T-helper 1 cell treated with Interleukin-12 subunit alpha and Interleukin-12 subunit beta and Interleukin-4 antibody, amounts not matched to agents 30 ng/mL and 1 ng/mL, for 36 hours (primary cell): ENCODE measurements at places on chromosomes 6 and 20. TPM values are rescaled to one million over a fixed set of nuclear protein-coding genes. Genes with fewer than 3 reads are reported as not detected.

CTAGE9 gene
- not detected in 2 replicates for total RNA-seq

CST2 gene
- total RNA-seq = not detected in 2 replicates

RNF5 gene
- total RNA-seq = 47.0 and 50.0 TPM in 2 replicates

GATA5 gene
- not detected in 2 replicates for total RNA-seq

LY6G6F gene
- total RNA-seq = not detected in 2 replicates

SALL4 gene
- 0.12 and 0.29 TPM in 2 replicates for total RNA-seq

CALHM4 gene
- not detected in 2 replicates for total RNA-seq

CALHM6 gene
- 86.6 and 89.1 TPM in 2 replicates for total RNA-seq

NOX3 gene
- not detected in 2 replicates for total RNA-seq

ADAM33 gene
- not detected in 2 replicates for total RNA-seq

ERVFRD-1 gene
- total RNA-seq = not detected in 2 replicates

TREML1 gene
- not detected in 2 replicates for total RNA-seq

IMPG1 gene
- total RNA-seq = not detected in 2 replicates

CLDN20 gene
- total RNA-seq = not detected in 2 replicates

MACROD2 gene
- not detected in 2 replicates for total RNA-seq

DSP gene
- 0.10 TPM in 1 of 2 replicates, not detected in the other for total RNA-seq

GSTA2 gene
- total RNA-seq = not detected in 2 replicates

POFUT1 gene
- total RNA-seq = 28.0 and 33.7 TPM in 2 replicates

RNF182 gene
- not detected in 2 replicates for total RNA-seq

RAB23 gene
- 2.7 and 3.6 TPM in 2 replicates for total RNA-seq

CPXM1 gene
- total RNA-seq = 0.49 and 0.51 TPM in 2 replicates

TGM2 gene
- total RNA-seq = 1.6 and 2.3 TPM in 2 replicates

CTSZ gene
- total RNA-seq = 49.0 and 50.7 TPM in 2 replicates
